ENCODE measurements at places on chromosomes 3 and 15. TPM values are rescaled to one million over a fixed set of nuclear protein-coding genes. Genes with fewer than 3 reads are reported as not detected.

SLC22A13 gene
- total RNA-seq, result not detected

DNAH12 gene
- total RNA-seq, result not detected

CGNL1 gene
- total RNA-seq, result not detected

BUB1B gene
- 15.3 TPM for total RNA-seq

POTEB3 gene
- total RNA-seq, result not detected

LCMT2 gene
- 8.0 TPM for total RNA-seq

WDR72 gene
- not detected for total RNA-seq

LMAN1L gene
- not detected for total RNA-seq

NR2E3 gene
- total RNA-seq, result 0.18 TPM

Data from myometrial cell (primary cell).